ENCODE measurements at places on chromosomes 4 and X. TPM values are rescaled to one million over a fixed set of nuclear protein-coding genes. Genes with fewer than 3 reads are reported as not detected.

- no peaks in the 10 kb centered on the region for H3K4me1 ChIP-seq
- no peak overlapping the region for H3K4me3 ChIP-seq
- H3K27ac ChIP-seq = no peak overlapping the region
- DNase-seq = no peak
Measured at GRCh38 chr4:149370002-149370401, 445.6 kb downstream of the IQCM start.

DNA sequence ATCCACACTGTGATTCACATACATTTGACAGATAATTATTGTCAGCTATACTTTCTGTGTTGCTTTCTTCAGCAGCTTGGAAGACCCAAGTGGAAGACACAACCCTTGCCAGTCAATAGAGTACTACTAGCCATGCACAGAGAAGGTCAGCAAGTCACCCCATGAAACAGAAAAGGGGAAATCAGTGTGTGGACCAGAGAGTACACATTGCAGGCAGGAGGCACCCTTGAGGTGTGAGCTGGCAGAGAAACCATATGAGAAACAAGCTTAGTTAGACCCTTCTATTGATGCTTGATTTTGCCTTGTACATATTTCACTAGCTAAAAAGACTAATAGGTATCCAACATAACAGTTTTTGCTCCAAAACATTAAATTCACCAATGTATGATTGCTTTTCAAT lies 99.5 kb downstream of the NLGN4X start:
- no peak overlapping the region for H3K27ac ChIP-seq
- no peaks in the 10 kb centered on the region for H3K27me3 ChIP-seq
- H3K4me3 ChIP-seq = no peak overlapping the region
- H3K4me1 ChIP-seq = no peaks in the 10 kb centered on the region
- no peak for DNase-seq

GRCh38 chr4:95289028-95289634 lies 259.6 kb downstream of the UNC5C start:
- H3K36me3 ChIP-seq = no peaks in the 10 kb centered on the region
- no peak for DNase-seq
- H3K4me1 ChIP-seq = no peaks in the 10 kb centered on the region
- no peaks in the 10 kb centered on the region for H3K27me3 ChIP-seq
- no peak overlapping the region for H3K27ac ChIP-seq
- H3K4me3 ChIP-seq = no peak overlapping the region

GRCh38 chr4:121801715-121802075 lies 572 bp downstream of the EXOSC9 start:
- H3K27me3 ChIP-seq = no peaks in the 10 kb centered on the region
- peak overlapping the region; percentile 86 for H3K4me3 ChIP-seq
- peaks cover 32% of the 10 kb centered on the region for H3K4me1 ChIP-seq
- no peak for DNase-seq
- H3K36me3 ChIP-seq = peaks cover 41% of the 10 kb centered on the region

- no peaks in the 10 kb centered on the region for H3K27me3 ChIP-seq
- H3K4me3 ChIP-seq = no peak overlapping the region
- no peak overlapping the region for H3K27ac ChIP-seq
- no peaks in the 10 kb centered on the region for H3K36me3 ChIP-seq
- no peaks in the 10 kb centered on the region for H3K4me1 ChIP-seq
Measured at GRCh38 chrX:111098874-111099273, 2.9 kb downstream of the PAK3 start.

DNA sequence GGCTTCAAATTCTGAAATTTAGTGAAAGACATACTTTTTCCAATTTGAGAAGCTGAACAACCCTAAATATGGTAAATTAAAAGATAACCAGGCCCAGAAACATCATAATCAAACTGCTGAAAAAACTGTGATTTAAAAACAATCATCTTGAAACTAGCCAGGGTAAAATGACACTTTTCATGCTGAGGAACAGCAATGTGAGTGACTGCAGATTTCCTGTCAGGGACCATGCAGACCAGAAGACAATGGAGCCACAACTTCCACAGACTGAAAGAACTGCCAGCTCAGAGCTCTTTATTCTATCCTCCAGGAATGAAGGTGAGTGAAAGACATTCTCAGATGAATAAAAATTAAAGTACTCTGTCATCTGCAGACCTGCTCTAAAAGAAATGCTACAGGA lies 73.3 kb downstream of the NAT8L start:
- no peak overlapping the region for H3K4me3 ChIP-seq
- no peaks in the 10 kb centered on the region for H3K4me1 ChIP-seq
- no peaks in the 10 kb centered on the region for H3K36me3 ChIP-seq
- no peaks in the 10 kb centered on the region for H3K27me3 ChIP-seq
- no peak for DNase-seq

- no peak overlapping the region for H3K4me3 ChIP-seq
- peaks cover 6% of the 10 kb centered on the region for H3K36me3 ChIP-seq
- no peaks in the 10 kb centered on the region for H3K27me3 ChIP-seq
Measured at GRCh38 chr4:40247350-40247749, 50.5 kb downstream of the RHOH start.

The CXCL3 gene
- total RNA-seq = 3.5 TPM

The CT45A1 gene
- not detected for total RNA-seq

The PABPC1L2B gene
- not detected for total RNA-seq

The RHOXF2 gene
- not detected for total RNA-seq

The PF4V1 gene
- total RNA-seq = not detected

Data from stomach (tissue), 19 donors.